Cardiac fibroblast (primary cell): ENCODE measurements at places on chromosomes 4 and X.

- DNase-seq = peak; percentile 56
Observed at GRCh38 chr4:159395693-159396092, 292.8 kb downstream of the RAPGEF2 start.

- no peak for DNase-seq
Observed at GRCh38 chrX:47456080-47456479, 26.9 kb downstream of the ZNF41 start.

DNA sequence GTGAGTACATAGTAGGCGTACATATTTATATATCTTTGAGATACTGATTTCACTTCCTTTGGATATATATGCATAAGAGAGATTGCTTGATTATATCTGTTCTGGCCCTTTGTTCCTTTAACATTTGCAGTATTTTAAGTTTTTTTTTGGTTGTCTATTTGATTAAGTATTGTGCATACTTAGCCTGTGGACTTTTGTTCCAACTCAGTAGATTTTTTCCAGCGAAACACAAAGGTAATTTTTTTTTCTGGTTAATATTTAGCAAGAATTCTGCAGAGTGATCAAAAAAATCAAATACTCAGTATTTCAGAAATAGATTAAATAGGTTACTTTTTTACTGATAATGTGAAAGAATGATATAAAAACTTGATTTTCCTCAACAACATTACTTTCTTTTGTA lies at the start of gene AFM:
Gene AFM, plus strand, starts transcription at position 388 of the 400 bp plus-strand sequence. CDS start 31 bp downstream, outside the sequence.
- no peak for DNase-seq

DNA sequence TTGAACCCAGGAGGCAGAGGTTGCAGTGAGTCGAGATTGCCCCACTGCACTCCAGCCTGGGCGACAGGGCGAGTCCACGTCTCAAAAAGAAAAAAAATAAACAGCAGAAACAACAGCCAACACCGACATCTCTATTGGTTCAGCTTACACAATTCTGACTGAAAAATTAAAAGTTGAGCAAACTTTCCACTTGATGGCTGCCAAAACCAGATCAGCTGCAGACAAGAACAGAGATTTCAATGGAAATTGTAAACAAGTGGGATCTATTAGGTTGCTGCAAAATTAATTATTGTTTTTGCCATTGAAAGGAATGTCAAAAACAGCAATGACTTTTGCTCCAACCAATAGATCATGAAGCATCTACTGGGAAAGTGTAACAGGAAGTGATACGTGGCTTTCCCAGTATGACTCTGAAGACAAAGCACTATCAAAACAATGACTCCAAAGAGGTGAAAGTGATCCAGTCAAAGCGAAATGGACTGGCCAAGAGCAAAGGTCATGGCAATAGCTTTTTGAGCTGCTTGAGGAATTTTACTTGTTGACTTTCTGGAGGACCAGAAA lies 26.3 kb downstream of the UPF3B start:
- DNase-seq = peak; percentile 57

DNA sequence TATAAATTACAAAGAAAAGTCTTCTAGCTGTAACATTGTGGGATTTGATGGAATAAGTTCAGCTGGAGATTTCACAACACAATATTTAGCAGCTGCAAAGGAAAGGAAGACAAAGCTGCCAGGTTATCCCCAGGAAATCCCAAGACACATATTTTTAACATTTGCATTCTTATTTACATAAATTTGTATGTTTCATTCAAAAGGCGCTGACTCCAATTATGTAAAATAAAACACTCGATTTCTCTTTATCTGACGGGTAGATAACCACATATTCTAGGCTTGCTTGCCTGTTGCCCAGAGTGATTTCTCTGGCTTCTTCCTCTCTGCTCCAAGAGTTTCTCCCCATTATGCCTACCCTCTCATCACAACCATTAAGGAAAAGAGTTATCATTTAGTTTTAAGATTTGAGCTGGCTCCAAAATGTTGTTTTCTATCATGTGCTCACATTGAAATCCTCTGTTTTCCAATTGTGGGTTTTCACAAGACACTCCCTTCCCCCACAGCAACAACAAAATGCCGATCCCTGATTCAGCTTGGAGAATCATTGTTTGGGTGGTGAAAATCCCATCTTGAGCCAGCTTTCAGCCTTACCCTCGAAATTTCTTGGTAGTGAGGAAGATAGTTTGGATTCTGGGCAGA lies 128.2 kb upstream of the RASGEF1B start:
- DNase-seq = no peak

DNA sequence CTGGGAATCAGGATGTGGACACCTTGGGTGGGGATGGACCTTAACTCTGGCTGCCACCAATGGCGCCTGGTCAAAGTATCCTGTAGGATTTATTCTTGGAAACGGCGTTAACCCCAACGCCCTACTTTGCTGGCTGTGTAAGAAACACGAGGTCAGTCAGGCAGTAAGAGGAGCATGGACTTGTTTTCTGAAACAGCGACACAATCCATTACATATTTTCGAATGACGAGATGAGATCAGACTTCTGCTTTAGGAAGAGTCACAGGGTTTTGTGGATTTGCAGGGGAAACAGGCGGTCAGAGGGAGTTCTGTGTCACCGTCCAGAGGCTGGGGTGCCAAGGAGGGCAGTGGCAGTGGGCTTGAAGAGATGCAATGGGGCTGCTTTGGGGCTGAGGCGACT lies 92.2 kb downstream of the TBL1X start:
- DNase-seq = no peak

GRCh38 chr4:77154065-77154464 lies 2.9 kb upstream of the CCNG2 start:
- no peak for DNase-seq

GRCh38 chr4:25493466-25493865 lies 116.4 kb downstream of the ANAPC4 start:
- no peak for DNase-seq

- no peak for DNase-seq
Observed at GRCh38 chr4:5992828-5993321, 25.4 kb downstream of the C4orf50 start.

DNA sequence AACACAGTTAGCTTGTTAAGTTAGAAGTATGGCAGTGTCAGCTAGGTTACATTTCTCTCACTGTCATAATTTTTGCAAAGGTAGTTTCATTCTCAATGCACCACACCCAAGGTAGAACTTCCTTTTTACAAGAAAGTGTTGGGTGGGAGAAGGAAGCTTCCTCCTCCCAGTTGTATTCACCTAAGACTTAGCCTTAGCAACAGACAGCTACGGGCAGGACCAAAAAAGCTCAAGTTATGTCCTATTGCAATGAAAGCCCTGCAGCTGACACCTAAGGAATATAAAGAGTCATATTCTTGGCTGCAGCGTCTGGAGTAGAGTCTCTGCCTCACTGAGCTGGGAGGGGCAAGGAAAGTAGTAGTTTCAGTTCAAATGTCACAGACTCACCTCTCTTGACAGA lies 25.1 kb upstream of the PRDM8 start:
- DNase-seq = no peak

- DNase-seq = no peak
Observed at GRCh38 chr4:104719539-104720230, 225.0 kb upstream of the CXXC4 start.

DNA sequence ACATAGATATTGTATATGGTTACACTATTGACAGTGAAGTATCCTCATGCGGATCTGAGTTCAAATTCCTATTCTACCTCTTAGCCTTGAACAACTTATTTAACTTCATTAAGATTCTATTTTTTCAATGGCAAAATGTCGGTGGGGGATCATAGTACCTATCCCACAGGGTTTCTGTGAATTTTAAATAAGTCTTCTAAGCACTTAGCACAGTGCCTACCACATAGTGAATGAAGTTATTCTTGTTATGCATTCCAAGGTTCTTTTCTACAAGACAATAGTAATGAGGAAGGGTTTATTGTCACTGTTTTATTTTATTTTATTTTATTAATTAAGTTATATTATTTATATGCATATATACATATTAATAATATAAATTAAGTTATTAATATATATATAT lies 8.8 kb upstream of the ENAM start:
- no peak for DNase-seq

GRCh38 chrX:106862972-106863688 lies 40.0 kb downstream of the RIPPLY1 start:
- DNase-seq = peak; percentile 6

DNA sequence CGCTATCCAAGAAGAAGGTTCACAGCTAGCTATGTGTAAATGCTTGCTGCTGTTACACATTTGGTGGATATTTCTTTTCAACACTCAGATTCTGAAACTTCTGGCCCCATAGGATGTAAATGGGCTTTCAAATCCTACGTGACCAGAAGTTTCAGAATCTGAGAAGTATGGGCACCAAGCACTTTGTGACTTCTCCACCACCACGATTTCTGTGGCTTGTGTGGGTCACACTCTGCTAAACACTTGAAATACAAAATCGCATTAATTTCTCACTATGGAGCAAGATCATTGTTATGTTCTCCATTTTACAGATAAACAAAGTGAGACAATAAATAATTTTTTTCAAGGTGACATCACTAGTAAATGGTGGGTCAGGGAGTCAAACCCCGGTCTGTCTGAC lies 259.4 kb upstream of the JADE1 start:
- DNase-seq = no peak

DNA sequence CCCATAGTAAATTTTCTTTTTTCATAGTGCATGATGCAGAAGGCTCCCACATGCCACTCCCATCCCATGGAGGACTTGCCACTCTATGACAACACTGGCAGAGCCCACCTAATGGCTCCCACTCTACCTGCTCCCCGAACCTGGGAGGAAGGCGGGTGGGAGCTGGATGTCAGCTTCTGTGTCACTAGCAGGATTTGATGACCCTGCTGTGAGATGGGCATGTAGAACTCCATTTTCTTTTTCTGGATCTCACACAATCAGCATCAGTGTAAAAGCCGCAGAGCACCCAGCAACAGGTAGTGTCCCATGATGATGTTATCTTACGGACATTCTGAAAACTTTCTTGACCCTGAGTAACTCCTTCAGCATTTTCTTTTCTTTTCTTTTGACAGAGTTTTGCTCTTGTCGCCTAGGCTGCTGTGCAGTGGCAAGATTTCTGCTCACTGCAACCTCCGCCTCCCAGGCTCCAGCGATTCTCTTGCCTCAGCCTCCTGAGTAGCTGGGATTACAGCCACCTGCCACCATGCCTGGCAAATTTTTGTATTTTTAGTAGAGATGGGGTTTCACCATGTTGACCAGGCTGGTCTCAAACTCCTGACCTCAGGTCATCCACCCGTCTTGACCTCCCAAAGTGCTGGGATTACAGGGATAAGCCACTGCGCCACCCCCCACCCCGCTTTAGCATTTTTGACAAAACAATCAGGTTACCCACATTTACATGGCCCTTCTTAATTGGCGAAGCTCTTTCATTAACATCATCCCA lies 15.0 kb upstream of the ADH1A start:
- DNase-seq = no peak

GRCh38 chr4:185404031-185404430 lies 7.4 kb downstream of the ANKRD37 start:
- DNase-seq = no peak

DNA sequence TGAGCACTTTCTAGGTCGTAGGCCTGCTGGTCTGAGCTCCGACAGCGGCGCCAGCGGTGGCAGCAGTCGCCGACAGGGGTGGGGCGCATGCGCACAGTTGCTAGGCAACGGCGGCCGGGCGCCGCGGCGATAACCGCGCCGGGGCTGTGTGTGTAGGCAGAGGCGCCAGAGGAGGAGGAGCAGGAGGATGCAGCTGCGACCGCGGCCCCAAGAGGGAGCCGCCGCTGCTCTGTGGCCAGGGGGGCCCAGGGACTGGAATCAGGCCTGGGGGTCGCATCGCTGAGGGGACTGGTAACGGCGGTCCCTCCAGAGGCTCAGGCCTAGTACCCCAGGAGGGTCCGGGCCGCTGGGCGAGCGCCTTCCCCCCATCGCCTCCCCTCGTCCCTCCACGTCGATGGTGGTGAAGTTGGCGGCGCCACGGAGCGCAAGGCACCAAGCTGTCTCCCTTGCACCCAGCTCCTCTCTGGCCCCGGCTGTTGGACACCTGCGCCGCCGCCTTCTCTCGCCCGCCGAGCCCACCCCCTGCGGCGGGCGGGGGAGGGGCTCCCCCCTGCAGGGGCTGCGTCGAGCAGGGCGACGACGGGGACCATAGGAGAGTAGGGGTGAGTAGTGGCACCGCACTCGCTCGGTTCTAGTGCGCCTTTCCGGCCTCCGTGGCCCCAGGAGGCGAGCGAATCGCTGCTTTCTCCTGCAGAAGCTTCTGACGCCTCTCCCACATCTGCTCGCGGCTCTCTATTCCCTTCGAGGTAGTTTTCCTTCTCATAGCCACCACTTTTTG lies 58.6 kb upstream of the ZC4H2 start:
- DNase-seq = peak; percentile 72

DNA sequence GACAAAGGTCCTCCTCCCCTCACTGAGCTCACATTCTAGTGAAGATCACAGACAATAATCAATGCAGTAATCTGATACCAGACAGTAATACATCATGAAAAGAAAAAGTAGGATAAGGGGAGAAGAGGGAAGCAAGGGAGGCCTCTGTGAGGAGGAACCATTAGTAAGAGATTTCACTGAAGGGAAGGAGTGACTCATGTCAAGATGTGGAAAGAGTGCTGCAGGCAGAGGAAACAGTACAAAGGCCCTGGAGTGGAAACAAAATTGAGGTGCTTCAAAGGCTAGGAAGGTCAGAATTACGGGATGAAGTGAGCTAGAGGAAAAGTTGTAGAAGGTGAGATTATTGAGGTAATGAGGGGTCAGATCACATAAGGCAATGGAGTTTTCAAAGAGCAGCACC lies 38.1 kb downstream of the LAMTOR3 start:
- peak; percentile 26 for DNase-seq

DNA sequence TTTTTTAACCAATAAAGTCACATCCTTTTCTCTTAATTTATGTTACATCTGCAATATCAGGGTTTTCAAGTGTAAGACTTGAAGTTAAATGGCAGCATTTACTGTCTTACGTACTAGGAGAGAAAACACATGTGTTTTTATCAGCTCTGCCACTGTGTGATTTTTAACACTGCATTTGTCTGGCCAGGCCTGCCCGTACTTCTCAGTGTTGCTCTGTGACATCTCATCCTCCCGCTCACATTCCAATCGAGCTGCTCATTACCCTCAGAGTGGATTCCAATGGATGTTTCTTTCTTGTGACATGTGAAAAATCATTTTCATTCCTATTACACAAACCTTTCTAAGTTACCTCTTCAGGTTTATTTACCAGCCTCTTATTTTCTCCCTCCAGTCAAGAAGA lies 420.3 kb downstream of the FAT4 start:
- DNase-seq = peak; percentile 96

DNA sequence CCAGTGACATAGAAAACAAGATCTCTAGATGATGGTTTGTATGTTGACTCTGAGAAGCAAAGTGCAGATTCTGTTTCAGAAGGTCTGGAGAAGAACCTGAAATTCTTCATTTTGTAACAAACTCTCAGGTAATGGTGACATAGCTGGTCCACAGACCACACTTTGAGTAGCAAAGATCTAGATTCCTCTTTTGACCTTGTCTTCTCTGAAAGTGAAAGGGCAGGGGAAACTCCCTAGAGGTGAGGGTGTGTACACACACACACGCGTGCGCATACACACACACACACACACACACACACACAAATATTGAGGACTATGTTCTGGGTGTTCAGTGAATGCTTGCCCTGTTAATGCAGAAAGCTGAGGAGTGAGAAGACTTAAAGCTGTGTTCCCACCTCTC lies 110.1 kb downstream of the NHSL2 start:
- DNase-seq = no peak
